Activated naive CD4-positive, alpha-beta T cell treated with Interleukin-2 at 50 U/mL for 16 hours (primary cell): ENCODE measurements at places on chromosomes 13 and 19.

- DNase-seq, result no peak
Measured at GRCh38 chr13:75399168-75399878, 82.6 kb downstream of the TBC1D4 start.

DNA sequence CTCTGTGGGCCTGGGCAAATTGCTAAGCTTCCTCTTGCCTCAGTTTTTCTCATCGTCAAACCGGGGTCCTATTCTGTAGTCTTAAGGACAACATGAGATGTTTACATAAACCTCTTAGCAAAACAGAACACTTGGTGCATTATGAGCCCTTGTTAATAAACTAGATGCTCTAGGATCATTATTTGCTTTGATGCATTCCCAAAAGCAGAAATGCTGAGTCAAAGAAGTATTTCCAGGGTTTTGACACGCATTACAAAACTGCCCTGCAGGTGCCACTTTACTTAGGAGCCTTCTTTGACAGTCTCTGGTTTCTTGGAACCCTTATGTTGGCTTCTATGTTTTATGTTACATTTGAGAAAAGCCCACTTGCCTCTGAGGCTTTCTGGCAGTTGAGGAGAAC lies 12.1 kb downstream of the AKAP11 start:
- no peak for DNase-seq

DNA sequence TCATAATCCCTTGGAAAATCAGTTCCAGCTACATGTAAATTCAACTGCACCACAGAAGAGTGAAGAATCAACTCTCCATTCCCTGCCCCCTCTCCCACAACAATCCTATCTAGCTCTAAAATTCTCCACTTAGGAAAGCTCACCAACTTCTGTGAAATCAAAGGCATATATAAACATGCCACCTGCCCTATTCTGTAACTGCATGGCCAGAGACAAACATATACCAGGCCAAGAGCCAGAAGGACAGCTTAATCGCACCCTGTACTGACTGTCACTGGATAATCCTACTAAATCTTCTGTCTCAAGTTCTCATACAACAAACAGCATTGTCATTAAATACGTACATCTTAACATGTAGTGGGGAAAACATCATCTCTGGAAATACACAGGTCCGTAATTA lies 58.2 kb upstream of the EEF1AKMT1 start:
- no peak for DNase-seq

GRCh38 chr13:48578516-48579164 lies 45.8 kb upstream of the RCBTB2 start:
- DNase-seq, result no peak

GRCh38 chr13:112241288-112241687 lies 134.9 kb upstream of the SPACA7 start:
- DNase-seq, result no peak

- DNase-seq, result no peak
Measured at GRCh38 chr19:33348301-33349010, 25.1 kb upstream of the CEBPG start.

DNA sequence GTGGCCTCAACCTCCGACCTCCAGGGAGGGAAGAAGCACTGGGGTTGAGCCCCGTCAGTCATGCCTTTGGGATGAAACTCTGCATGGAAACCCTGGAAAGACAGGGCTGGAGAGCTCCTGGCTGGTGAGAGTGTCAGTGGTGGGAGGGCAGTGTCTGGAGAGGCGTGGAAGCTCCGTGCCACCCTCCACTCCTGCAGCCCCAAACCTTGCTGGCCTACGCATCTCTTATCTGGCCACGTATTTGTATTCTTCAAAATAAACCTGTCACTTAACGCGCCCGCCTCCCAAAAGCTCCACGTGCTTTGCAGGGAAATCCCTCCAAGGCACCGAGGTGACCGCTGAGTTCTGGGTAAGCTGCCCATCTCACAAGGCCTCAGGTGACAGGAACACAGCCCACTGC lies 84.3 kb downstream of the TEX29 start:
- no peak for DNase-seq

GRCh38 chr19:40217027-40217810 lies 965 bp downstream of the TTC9B start:
- no peak for DNase-seq

DNA sequence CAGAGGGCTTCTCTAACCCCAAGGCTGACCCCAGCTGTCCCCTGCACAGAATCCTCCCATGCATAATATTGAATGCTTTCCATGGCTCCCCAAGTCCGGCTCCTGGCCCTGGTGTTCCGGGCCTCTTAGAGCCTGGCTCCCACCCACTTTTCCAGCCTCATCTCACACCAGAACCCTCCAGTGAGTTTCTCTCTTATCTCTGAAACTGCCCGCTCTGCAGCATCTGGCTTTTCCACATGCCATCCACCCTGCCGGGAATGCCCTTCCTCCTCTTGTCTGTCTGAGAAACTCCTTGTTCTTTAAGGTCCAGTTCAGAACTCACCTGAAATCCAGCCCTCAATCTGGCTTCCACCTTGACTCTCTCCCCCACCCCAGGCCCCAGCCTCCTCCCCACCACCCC lies 6.8 kb downstream of the SYNGR4 start:
- no peak for DNase-seq

- no peak for DNase-seq
Measured at GRCh38 chr19:14459703-14460102, 15.5 kb downstream of the PTGER1 start.

- no peak for DNase-seq
Measured at GRCh38 chr19:30349131-30349730, 23.0 kb upstream of the ZNF536 start.

DNA sequence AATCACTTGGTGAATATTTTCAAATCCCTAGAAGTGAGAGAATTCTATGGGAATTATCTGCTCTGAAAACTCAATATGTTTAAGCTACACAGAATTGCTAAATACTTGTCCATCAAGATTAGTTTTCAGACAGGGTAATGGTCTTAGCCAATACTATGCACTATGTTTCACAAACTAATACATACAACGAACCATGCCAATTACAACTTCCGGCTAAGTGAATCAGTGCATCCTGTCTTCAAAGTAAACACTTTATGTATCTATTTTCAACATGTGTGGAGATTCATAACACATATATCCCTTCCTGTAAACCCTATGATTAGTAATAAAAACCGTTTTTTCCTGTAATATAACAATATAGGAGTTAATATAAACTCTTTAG lies 181.5 kb downstream of the POSTN start:
- DNase-seq, result no peak

- DNase-seq, result no peak
Measured at GRCh38 chr19:46772170-46773017, 16.0 kb downstream of the SLC1A5 start.

GRCh38 chr19:48770266-48770665 lies 14.9 kb downstream of the FGF21 start:
- DNase-seq, result no peak

DNA sequence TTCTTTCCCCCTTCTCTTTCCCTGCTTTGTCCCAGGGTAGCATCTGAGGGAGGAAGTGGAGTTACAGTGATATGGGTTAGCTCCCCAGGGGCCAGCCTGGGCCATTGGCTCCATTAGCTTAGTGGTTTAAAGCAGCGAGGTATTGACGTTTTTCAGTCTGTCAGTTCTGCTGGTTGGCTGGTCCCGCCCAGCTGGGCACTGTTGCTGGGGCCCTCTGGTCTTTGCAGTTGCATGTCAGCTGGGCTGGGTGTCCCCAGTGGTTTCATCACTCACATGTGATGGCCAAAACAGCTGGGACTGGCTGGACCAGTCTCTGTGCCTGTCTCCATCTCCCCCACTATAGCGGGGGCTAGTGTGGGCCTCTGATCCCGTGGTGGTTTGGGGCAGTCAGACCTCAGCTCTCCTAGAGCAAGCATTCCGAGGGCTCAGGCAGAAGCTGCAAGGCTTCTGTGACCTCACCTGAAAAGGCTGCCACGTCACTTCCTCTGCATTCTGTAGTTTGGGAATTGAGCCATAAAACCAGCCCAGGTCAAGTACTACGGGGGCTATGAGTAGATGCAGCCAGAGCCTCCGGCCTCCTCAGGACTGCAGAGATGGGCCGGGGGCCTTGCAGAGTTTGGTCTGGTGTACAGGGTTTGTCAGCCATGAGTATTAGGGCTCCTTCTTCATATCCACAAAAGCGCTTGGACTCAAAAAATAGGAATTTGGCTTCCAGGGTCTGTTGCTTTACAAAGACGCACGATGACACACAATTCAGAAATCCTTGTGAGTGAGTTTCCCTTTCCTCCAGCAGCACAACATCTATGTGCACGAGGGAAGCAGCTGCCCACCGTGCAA lies 30.0 kb downstream of the TSSK6 start:
- DNase-seq, result no peak

DNA sequence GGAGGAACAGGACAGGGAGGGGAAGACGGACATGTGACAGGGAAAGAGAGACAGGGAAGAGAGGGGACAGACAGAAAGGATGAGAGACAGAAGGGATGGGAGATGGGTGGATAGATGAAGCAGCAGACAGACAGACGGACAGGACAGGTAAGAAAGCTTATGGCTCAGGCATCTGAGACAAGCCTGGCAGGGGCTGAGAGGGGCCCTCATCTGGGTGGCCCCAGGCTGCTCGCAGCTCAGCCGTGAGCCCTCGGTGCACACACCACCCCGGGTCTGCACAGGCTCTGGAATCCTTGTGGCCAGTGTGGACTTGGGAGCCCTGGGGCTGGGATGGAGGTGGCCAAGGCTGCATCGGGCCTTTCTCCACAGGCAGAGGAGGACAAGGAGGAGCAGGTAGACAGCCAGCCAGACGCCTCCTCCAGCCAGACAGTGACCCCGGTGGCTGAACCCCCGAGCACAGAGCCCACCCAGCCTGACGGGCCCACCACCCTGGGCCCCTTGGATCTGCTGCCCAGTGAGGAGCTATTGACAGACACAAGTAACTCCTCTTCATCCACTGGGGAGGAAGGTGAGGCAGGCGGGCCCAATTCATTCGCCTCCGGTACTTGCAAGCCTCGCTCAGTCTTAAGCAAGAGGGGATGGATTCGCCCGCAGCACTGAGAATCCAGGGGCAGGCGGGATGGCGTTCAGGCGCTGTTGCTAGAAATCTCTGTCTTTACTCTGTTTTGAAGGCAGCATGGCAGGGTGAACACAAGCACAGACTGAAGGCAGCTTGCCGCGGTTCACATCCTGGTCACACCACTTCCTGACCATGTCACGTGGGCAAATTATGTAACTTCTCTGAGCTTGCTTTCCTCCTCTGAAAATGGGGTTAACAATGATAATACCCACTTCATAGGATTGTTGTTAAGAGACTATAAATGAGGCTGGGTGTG lies 14.0 kb downstream of the GRAMD1A start:
- DNase-seq, result peak; percentile 58

- no peak for DNase-seq
Measured at GRCh38 chr19:12794971-12795381, 3.7 kb downstream of the JUNB start.

DNA sequence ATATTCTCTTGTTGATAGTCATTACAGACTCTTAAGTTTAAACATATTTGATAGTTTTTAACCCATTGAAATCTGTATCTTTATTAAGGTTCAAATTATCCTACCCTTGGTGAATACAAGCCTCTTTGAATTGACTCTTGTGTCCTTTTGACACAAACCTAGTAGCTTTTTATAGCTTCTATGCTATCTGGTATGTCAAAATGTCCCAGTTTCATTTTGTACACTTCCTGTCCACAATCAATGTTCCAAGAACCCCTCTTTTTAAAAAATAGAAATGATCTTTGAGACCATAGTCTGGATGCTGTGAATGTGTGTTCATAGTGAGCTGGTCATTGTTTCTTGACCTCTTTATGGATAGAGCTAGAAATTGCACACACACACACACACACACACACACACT lies 39.2 kb upstream of the FGF14 start:
- DNase-seq, result no peak

DNA sequence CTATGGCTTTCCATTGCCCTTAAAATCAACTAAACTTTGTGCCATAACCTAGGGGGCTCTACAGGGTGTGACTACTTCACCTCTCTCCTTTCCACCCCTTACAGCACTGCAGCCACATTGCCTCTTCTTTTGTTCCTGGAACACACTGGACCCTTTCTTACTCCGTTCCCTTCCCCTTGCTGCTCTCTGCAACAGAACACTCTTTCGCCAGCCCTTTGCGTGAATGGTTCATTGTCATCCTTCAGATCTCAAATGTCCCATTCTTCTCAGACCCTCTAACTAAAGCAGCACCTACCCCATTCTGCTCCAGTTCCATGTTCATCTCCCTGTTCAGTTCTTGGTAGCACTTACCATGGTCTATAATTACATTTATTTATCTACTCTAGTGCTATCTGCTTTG lies 208.3 kb downstream of the OXGR1 start:
- DNase-seq, result no peak

GRCh38 chr13:47790755-47791154 lies 210.3 kb downstream of the SUCLA2 start:
- DNase-seq, result no peak

GRCh38 chr19:5957170-5957569 lies 20.8 kb downstream of the RANBP3 start:
- DNase-seq, result no peak

- no peak for DNase-seq
Measured at GRCh38 chr19:3119071-3119595, 16.7 kb upstream of the GNA15 start.

- no peak for DNase-seq
Measured at GRCh38 chr13:25733001-25733491, 318.8 kb downstream of the SHISA2 start.

GRCh38 chr13:40790154-40790616 lies 774 bp downstream of the SLC25A15 start:
- no peak for DNase-seq

DNA sequence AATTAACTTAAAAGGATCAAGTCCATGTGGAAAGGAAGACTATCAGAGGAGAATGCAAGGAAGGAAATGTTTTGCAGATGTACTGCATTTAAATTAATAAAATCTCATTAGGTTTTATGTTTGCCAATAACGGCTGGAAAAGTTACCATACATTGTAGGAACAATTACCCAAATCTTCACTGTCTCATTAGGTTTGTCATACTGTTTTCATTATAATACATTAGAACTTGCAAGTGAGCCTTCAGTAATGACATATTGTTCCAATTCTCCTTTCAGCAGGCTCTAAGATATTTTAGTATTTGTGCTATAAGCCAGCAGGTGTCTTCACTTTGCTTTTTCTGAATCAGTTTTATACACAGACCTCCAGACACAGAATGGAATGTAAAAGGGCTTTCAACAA lies 661.6 kb upstream of the KLHL1 start:
- DNase-seq, result no peak
